Activated T-cell treated with anti-CD3 and anti-CD28 coated beads for 4 hours (primary cell): ENCODE measurements at places on chromosomes 7 and 10.

DNA sequence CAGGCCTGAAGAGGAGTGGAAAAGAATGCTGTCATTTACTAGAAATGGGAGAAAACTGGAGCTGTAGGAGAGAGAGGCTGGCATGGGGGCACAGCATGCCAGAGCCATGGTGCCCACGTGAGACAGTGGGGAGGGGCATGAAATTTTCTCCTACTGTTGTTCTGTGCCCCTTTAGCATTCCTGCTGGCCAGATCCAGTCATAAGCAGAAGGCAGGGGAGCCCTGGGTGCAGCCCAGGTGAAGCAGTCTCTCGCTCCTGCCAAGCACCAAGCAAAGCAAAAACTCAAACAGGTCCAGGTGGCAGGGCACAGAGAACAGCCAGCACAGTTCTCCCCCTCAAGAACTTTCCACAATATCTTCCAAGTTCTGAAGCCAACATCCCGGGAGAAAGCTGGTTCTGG, 383.2 kb downstream of the TCERG1L start:
- DNase-seq = no peak

- DNase-seq = no peak
These were observed 617.2 kb downstream of the AUTS2 start for GRCh38 chr7:70215491-70215890.

DNA sequence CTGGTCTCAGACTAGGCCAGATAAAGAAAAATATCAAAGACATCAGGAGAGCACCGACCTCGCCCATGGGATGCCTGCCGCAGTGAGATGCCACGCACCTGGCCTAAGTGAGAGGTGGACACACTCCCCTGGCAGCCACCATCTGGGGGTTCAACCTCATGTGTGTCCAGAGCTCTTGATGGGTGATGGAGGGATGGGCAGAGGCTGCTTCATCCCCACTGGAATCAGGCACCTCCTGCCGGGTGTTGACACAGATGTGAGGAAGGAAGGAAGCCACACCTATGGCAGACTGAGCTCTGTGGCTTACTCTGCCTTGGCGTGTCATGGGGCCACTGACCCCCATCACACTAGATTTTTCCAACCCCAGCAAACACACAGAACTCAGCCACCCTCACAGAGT, 11.4 kb downstream of the ZNF488 start:
- DNase-seq = no peak

DNA sequence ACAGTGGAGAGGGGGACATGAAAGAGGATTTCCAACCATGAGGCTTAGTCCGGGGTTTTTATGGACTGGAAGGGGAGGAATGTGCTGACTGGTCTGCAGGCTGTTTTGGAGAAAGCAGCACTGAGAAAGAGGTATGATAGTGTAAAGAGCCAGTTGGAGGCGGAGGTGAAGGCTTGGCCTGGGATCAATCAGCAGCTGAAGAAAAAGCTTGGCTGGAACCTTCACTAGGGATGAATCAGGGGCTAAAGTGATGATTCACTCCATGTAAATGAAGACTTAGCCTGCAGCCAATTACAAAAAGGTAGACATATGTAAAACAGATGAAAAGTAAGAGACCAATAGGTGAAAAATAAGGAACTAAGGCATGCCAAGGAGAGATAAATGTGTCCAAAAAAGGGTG, 1382.6 kb downstream of the GATA3 start:
- DNase-seq = no peak

DNA sequence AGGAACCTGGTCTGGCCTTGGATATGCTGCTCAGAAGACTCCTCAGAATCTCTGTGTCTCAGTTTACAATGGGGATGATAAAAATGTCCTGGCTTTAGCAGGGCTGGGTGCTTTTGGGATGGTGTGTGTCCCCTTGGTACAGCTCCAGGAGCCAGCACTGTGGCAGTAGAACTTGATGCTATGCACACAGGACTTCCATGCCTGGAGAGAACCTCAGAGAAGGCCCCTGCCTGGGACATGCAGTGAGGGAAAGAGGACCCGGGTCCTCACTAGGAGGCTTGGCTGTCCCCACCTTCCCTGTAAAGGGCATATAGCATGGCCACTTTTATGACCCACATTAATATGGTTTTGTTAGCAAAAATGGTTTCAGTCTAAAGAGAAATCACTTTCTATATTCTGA, 100.5 kb downstream of the GLRX3 start:
- no peak for DNase-seq
